ENCODE measurements at places on chromosomes 2 and 18.

GRCh38 chr18:5424903-5425664 is 118.7 kb downstream of the EPB41L3 start:
- DNase-seq = no peak

DNA sequence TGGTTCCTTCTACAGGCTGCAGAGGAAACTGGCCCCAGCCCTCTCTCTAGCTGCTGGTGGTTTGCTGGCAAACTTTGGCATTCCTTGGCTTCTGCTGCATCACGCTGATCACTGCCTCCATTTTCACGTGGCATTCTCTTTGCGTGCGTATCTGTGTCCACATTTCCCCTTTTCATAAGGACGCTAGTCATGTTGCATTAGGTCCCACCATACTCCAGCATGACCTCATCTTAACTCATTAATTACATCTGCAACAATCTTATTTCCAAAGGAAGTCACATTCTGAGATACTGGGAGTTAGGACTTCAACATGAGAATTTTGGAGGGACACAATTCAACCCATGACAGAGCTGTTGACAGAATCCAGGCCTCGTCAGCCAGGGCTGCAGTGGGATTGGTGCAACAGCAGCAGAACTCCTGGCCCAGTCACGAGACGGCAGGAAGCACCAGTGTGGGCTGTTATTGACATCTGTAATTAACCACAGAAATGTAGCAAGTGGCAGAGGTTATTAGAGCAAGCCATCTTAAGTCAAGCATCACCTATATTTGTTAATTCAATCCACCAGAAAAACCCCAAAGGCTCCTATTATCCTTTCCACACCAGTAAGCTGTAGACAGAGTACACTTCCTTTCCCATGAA is 132.4 kb downstream of the TMEM163 start:
- DNase-seq = no peak

DNA sequence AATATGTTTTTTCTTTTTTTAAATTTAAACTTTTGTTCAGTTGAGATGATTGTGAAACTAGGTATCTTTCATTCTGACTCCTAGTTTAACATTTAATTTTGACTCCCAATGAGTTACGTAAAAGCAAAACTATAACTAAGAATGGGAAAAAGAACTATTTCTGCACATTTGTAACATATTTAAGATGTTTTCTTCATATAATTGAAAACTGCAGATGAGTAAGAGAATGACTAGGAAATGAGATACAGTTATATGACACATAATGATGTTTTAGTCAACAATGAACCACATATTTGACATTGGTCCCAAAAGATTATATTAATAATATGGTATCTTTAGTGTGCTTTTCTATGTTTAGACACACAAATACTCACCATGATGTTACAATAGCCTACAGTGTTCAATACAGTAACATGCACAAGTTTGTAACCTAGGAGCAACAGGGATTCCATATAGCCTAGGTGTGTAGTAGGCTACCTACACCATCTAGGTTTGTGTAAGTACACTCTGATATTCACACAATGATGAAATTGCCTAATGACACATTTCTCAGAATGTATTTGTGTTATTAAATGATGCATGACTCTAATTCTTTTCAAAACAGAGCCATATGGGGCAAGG is 12.6 kb downstream of the ERMN start:
- no peak for DNase-seq

DNA sequence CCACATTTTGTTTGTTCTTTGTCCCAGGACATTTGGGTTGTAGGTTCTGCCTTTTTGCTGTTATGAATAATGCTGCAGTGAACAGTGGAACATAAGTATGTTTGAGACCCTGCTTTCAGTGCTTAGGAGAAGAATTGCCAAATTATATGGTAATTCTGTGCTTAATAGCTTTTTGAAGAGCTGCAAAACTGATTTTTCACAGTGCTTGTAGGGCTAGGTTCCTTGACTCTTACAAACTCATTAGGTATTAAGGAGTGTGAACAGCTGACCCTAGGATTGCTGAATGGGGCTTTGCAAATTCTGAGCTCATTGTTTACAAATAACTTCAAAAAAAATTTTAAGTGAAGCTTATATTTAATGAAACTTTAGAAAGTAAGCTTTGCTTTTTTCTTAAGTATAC is 154.2 kb downstream of the LTBP1 start:
- no peak for DNase-seq

DNA sequence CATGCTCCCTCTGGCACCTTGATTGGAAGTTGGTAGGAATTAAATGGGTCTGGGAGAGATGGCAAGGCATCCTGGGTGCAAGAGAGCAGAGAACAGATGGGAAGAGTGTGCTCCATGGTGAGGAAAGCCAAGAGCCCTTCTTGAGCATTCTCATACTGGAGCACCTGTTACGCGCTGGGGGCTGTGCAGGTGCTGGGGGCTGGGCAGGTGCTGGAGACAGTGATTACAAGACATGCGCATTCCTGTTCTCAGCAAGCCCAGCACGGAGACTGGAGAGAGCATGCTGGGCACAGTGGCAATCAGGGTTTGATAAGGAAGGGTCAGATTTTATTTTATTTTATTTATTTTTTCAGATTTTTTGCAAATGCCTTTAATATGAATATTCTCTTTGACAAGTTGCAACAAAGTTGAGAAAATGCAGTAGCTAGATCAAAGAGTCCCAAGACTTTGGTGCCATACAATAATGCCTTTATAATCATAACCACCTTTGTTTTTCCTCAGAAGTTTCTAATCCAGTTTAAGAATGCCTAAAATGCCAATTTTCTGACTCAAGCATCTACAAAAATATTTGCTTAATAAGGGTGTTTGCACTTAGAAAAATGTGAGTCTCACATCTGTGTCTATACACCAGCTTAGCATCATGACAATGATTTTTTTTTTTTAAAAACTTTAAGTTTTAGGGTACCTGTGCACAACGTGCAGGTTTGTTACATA is 193.3 kb downstream of the RNF152 start:
- DNase-seq = no peak

GRCh38 chr18:69208545-69208944 is 192.1 kb upstream of the DOK6 start:
- DNase-seq = no peak

DNA sequence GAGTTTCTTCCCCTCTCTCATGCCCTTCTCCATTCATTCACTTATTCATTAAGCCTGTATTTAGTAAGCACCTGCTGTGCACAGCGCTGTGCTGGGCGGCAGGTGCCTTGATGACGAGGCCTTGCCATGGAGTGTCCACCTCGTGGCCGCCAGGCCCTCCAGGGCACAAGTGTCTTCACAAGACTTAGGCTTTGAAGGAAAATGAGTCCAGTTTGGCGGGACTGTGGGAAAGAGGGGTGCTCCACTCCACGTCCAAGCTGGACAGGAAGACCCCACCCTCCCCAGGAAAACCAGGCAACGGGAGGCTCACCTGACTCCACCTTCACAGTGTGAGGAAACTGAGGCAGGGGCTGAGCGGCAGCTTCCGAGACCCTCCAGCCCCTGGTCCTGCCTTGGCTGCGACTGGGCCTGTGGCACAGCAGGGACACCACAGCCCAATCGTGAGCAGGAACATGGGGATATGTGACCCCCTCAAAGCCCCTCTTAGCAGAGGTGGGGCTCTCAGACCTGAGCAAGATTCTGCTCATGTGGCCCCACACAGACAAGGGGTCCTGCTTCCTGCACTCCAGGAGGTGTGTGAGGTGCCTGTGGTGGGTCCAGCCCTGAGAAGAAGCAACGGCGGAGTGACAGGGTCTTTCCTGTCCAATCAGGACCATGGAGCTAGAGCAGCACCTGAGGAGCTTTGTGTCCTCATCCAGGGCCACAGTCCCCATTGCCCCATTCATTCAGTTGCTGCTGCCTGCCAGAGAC is 110.3 kb upstream of the ODC1 start:
- no peak for DNase-seq

DNA sequence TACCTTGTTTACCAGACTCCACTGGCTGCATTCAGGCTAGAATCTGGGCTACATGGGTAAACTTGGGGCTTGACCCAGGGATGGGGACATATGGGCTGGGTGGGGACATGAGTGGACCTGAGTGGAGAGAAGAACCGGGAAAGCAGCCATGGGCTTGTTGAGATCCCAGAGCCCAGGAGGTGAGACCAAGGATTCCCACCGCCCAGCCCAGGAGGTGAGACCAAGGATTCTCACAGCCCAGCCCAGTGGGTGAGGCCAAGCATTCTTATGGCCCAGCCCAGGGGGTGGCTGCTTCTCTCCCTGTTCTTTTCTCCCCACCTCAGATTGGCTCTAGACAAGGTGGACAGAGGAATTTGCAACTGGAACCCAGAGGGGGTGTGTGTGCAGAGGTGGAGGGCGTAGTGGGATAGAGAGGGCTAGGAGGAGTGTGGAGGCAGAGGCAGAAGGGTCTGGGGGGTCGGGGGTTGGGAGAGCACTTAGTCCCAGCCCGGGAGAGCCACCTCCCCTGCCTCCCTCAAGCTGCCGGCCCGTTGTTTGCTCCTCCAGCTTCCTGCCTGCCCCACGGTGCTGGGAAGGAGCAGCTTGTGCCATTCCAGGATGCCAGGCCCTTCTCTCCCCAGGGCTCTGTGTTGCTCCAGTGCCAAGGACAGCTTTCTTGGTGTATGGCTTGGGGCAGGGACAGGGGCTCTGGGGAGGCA is 25.6 kb downstream of the GLI2 start:
- DNase-seq = no peak

GRCh38 chr2:235654103-235654813 is 160.4 kb downstream of the AGAP1 start:
- no peak for DNase-seq

- no peak for DNase-seq
Measured at GRCh38 chr2:17426743-17427142, 91.5 kb downstream of the RAD51AP2 start.

GRCh38 chr18:61606068-61606660 is 272.9 kb downstream of the CDH20 start:
- no peak for DNase-seq

GRCh38 chr18:22106536-22107292 is 62.7 kb upstream of the GATA6 start:
- DNase-seq = no peak

Data from T-cell (primary cell).